NCI-H2107 (cell line): ENCODE measurements at places on chromosomes 2 and 18.

DNA sequence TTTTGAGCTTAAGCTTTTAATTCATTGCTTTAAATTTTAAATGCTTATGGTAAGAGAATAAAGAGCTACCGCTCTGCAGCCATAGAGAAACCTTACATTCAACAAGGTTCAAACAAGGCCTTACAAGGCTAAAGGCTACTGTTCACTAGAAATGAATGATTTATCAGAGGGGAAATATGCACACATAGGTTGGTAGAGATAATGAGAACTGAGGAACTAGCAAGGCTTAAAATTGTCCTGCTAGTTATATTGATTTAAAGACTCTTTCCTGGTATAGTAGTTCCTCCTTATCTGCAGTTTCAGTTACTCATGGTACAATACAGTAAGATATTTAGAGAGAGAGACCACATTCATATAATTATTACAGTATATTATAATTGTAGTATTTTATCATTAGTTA, 193.4 kb downstream of the WDR7 start:
- no peak for DNase-seq

DNA sequence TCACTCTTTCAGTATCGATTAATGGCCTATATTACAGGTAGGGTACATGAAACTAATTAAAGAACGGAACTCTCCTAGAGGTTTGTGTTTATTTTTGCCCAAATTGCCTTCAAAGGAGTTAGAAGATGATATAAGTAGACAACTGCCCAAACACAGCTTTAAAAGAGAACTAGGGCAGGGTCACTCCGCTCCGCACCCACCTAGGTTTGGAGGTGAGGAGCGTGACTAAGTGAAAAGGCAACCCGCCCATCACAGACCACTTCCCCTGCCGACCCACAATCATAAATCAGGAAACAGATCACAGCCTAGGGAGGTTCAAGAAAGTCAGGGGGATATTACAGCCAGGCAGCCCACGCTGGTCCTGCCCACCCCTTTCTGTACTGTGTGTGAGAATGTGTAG, 166.7 kb downstream of the C1D start:
- no peak for DNase-seq

DNA sequence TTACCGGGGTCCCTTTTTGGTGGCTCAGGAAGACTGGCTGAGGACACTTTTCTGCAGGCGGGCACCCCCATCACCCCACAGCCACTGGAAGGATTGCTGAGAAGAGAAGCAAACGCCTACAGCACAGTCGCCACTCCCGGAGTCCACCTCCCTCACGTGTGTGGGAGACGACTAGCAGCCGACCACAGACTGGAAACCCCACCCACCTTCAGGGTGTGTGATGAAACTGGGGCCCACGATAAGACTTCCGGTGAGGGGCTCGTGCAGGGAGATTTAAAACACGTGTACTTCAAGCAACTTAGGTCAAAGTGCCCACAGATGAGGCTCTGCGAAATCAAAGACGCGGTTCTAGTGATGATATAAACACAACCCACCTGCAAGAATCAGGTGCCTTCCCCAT, 26.3 kb downstream of the MBP start:
- DNase-seq = no peak

GRCh38 chr2:118834901-118835745, 12.3 kb downstream of the EN1 start:
- no peak for DNase-seq

DNA sequence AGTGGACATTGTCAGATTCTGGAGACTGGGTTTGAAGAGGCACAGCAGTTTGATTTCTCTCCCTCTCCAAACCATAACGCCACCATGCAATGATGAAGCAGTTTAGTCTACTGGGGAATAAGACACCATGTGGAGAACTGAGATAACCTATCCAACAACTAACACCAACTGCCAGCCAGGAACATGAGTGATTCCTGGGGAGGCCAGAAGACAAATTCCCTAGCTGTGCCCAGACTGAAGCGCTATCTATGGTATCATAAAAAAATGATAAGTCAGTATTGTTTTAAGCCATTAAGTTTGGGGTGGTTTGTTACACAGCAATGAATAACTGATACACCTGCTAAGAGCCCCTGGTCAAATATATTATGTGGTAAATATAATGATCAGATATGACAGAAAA, 129.3 kb downstream of the EXOC6B start:
- no peak for DNase-seq

- no peak for DNase-seq
Measured at GRCh38 chr2:96625571-96626552, 12.2 kb downstream of the KANSL3 start.

DNA sequence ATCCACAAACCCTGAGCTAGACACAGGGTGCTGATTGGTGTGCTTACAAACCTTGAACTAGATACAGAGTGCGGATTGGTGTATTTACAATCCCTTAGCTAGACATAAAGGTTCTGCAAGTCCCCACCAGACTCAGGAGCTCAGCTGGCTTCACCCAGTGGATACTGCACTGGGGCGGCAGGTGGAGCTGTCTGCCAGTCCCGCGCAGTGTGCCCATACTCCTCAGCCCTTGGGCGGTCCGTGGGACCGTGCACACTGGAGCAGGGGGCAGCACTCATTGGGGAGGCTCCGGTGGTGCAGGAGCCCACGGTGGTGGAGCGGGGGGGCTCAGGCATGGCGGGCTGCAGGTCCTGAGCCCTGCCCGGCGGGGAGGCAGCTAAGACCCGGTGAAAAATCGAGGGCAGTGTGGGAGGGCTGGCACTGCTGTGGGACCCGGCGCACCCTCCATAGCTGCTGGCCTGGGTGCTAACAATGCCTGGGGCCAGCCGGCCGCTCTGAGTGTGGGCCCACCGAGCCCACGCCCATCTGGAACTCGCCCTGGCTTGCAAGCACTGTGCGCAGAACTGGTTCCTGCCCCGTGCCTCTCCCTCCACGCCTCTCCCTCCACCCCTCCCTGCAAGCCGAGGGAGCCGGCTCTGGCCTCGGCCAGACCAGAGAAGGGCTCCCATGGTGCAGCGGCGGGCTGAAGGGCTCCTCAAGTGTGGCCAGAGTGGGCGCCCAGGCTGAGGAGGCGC, 75.6 kb downstream of the MOB4 start:
- DNase-seq = no peak

DNA sequence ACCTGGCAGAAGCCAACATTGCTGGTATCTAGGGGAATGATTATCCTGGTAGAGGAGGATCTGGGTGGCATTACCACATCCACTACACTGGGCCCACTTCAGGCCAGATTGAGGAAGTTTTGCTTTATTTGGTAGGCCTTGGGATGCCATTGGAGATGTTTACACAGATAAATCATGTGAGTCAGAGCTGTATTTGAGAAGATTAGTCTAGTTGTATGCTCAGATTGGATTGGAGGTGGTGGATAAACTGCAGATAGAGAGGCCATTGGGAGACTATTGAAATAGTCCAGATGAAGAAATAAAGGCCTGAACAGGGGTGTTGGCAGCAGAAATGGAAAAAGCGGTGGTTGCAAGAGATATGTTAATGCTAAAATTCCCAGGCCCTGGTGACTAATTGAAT, 81.5 kb downstream of the EFEMP1 start:
- no peak for DNase-seq

DNA sequence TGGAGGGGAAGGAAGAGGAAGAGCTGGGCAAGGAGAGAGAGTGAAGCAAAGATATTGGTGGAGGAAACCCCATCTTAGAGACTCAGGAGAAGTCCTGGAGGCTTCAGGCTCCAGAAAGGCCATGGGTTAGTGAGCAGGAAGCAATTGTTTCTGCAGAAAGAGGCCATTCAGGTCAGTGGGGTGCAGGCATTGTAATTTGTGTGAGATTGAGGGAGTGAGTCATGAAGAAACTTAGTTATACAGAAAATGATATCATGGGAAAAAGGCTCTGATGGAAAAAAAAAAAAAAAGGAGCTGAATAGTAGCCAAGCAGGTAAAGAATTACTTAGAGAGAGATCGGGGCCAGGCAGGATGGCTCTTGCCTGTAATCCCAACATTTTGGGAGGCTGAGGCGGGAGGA, 4.0 kb downstream of the EMILIN2 start:
- no peak for DNase-seq

DNA sequence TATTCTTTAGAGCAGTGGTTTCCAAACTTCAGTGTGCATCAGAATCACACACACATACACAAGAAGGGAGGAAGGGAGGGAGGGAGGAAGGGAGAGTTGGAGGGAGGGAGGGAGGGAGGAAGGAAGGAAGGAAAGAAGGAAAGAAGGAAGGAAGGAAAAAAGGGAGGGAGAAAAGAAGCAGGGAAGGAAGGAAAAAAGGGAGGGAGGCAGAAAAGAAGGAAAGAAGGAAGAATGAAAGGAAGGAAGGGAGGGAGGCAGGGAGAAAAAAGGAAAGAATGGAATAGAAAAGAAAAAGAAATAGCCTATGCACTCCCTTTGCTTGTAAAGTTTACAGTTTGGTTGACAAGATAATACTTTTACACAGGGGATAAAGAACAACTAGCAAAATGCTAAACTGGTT, 96.3 kb upstream of the BCL11A start:
- no peak for DNase-seq

GRCh38 chr2:48574353-48575287, 43.0 kb upstream of the GTF2A1L start:
- no peak for DNase-seq

DNA sequence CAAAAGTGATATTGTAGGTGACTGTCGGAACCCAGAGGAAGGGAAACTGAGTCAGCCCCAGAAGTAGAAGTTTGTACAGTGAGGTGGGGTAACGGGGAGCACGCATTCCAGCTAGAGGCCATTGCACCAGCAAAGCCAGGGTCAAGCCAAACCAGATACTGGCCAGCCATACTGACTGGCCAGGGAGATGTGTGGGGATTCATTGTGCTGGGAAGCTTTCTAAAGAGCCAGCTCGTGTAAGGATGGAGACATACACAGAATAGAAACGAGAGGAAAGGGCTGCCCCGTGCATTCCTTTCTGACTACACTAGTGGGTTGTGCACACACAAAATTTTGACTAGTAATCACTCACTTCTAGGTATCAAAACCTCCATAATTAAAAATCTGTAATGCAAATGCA, 175.3 kb upstream of the PID1 start:
- no peak for DNase-seq

GRCh38 chr2:148887350-148888002, 12.4 kb downstream of the KIF5C start:
- no peak for DNase-seq

DNA sequence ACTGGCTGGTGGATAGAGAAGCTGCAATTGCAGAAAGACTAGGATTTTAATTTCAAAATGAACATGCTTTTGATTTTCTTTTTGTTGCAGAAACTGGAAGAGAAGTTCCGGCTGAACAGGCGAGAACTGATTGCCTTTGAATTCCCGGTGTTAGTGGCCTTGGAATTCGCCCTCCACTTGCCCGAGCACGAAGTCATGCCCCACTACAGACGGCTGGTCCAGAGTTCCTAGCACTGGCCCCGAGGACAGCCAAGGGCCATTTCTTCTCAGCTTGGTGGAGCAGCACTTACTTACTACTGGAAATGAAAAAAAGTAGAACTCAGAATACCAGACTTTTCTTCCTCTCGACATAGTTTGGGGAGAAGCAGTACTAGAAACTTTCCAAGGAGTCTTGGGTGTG, 121.9 kb downstream of the CABLES1 start:
- DNase-seq = no peak

- no peak for DNase-seq
Measured at GRCh38 chr2:120720231-120720630, 15.4 kb upstream of the GLI2 start.

GRCh38 chr2:239105234-239105633, 257.3 kb downstream of the TWIST2 start:
- DNase-seq = no peak

- DNase-seq = no peak
Measured at GRCh38 chr2:136021976-136022375, 36.5 kb upstream of the DARS1 start.

DNA sequence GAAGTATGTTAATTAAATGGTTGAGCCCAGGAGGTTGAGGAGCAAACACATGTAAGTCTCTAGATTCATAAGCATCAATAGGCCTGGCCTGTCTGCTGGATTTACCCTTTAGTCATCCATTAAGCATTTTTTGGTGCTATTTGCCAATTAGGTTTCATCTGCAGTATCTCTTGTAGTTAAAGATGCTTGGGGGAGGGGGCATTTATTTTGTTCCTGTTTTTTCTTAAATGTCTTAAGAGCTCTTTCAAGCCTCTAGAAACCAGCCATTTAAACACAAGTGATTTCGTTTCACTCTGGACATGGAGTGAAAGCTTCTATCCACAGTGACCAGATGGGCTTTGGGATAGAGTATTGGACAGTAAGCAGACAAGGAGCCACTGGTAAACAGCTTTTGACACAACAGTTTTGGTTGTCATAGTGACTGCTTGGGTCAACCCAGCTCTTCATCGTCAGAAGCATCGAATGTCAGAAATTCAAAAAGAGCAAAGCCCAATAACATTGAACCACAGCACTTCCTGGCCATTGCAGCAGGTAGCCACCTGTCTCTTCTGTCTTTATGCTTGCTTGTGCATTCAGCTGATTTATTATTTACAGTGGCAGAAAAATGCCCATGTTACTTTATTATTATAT, 4.9 kb downstream of the QPCT start:
- peak; percentile 34 for DNase-seq

GRCh38 chr2:205767617-205768016, 85.3 kb downstream of the NRP2 start:
- no peak for DNase-seq

GRCh38 chr2:31138037-31138962, at the start of gene GALNT14:
GALNT14 (minus strand) TSS chr2:31138440; CDS start chr2:31138086, 354 bp downstream.
- no peak for DNase-seq

GRCh38 chr2:86066007-86066578, 39.6 kb downstream of the POLR1A start:
- DNase-seq = no peak

DNA sequence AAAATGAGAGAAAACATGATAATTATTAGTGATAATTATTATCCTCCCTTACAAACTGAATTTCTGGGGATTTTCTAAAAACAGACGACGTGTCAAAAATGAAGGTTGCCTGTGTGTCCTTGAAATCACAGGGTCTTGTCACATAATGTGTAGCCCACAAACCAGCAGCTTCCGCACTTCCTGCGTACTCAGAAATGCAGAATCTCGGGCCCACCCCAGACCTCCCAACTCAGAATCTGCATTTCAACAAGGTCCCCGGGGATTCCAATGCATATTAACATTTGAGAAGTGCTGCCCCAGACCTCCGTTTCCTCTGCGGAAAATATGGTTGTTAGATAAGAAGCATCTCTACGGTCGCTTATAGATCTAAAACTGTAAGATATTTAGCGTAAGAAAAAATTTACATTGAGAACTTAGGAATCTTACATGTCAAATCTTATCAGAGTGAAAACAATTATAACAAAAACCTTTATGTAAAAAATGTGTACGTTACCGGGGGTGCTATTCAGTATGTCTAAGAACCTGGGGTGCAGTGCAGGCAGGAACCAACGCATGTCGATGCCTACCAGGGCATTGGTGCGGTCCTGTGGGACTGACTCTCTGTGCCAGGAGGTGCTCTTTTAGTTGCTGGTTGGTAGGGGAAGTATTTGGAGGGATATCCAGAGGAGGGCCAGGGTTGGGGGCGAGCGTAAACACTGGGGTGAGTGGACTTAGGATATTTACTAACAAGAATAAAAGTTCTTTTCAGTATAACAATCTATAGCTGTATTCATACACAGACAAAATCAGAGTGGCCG, 15.2 kb downstream of the CDKL4 start:
- DNase-seq = no peak

GRCh38 chr2:39780825-39781600, 2.0 kb upstream of the THUMPD2 start:
- no peak for DNase-seq

GRCh38 chr2:27754831-27755230, 16.7 kb upstream of the MRPL33 start:
- DNase-seq = no peak
